ENCODE measurements at places on chromosomes 12 and 14.

DNA sequence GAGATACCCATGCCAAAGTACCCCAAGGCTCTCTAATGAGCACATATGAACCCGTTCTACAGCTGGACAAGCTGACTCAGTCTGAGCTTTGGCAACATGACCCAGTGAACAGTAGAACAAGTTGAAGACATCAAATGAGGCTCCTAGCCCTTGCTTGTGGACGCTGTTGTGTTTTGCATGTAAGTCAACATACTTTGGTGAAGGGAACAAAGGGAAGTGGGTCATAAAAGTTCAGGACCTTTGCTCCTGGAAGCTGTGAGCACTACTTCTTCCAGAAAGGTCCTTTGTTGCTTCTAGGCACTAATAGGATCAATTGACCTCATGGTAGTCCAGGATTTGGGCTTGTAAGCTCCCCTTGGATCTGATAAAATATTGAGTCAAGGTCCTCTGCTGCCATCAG, 613.5 kb upstream of the TBX3 start:
- DNase-seq, result no peak

GRCh38 chr12:13074396-13075117, 28.9 kb downstream of the GSG1 start:
- DNase-seq, result no peak

- DNase-seq, result peak; percentile 13
These were observed 82.2 kb downstream of the ADCK1 start for GRCh38 chr14:77882098-77882497.

DNA sequence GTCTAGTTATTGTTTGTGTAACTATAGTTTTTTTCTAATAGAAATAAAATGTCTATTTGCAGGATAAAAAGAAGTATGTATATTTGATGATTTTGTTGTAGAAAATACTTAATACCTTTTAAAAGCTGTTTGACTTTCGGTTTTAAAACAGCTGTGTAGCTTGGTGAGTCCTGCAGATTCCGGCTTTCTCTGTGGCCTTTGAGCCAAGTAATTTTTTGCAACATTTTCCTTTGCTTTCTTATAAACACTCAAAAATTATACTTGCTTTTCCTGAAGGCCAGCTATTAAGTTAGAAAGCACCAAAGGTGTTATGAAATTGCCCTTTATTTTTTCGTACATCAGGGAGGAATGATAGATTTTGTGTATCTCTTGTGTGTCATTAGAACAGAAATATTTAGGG, 63.6 kb downstream of the CRADD start:
- no peak for DNase-seq

- no peak for DNase-seq
These were observed 166.3 kb downstream of the PHLDA1 start for GRCh38 chr12:75865315-75865714.

DNA sequence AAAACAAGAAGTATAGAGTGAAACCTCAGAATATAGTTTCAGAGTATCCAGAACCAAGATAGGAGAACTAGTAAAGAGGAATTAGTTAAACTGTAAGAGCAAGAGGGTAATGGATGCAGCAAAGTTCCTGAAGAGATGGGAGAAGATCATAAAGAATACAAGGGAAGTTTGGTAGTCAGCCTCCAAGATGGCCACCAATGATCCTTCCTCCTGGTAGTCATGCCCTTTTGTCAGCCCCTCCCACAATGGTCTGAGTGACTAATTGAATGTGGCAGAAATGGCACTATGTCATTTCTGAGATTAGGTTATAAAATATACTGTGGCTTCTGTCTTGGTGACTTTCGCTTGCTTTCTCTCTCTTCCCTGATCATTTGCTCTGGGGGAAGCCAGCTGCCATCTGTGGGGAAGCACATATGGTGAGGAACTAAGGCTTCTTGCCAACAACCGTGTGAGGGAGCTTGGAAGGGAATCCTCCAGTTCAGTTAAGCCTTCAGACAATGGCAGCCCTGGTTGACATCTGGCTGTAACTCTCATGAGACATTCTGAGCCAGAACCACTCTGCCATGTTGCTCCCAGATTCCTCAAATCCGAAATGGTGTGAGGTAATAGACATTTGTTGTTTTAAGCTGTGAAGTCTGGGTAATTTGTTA, 55.3 kb upstream of the AMN1 start:
- DNase-seq, result no peak

DNA sequence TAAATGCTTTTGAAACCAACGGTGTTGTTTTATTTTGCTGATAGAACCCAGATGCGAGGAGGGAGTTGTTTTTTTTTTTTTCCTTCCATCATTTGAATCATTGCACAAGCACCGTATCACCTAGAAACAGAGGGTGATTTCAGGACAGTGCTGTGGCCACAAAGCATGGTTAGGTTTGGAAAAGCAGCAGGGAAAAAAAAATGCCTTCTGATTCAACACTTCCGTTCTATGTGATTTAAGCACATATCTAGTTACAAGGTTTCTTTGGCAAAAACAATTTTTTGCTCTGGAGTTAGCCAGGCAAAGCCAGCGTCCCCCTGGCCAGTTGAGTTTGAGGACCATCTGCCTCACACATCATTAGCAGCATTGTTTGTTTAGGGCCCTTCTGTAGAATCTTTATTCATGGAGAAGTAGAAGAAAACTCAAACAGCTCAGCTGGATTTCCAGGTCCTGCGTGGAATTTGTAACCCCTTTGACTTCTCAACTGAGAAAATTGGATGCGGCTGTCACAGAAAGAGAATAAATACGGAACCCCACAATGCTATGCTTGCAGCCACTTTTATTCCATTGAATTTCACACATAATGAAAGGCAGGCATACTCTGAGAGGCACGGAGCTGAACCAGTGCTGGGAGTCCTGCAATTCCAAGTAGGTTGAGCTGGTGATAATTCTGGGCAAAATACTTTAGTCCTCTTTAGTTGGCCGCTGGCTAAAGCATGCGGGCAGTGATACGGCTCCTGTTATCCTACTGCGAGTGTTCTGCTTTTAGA, 17.0 kb upstream of the WNT5B start:
- no peak for DNase-seq

GRCh38 chr14:64193821-64194220, 100.3 kb downstream of the ESR2 start:
- DNase-seq, result no peak

DNA sequence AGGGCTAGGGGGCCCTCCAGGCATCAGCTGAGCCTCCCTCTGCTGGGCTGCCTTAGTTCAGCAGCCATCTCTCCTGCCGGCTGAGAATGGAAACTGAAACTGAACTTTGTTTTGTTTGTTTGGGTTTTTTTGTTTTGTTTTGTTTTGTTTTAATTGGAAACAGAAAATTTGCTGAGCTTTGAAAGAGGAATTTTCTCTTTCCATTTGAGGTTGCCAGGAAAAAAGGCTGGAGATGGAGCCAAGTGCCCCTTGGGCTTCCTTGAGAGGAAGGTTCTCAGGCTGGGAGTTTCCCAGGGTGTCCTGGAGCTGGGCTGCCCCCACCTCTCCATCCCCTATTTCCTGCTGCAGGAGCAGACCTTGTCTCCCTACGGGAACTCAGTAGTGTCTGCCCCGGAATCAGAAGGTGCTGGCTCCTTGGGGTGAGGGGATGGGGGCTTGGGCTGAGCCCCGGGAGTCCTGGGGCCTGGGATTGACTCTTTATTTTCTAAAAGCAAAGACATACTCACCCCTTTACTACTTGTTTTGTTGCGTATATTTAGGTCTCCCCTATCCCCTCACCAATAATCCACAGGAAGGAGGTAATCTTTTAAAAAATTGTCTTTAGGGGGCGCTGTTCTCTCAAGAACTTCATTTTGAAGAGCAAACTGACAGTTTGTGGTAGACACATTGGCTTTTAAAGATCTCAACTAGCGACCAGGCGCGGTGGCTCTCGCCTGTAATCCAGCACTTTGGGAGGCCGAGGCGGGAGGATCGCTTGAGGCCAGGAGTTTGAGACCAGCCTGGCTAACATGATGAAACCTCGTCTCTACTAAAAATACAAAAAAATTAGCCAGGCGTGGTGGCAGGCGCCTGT, 21.3 kb upstream of the OASL start:
- DNase-seq, result peak; percentile 49

GRCh38 chr14:55731881-55732498, 152.0 kb downstream of the KTN1 start:
- no peak for DNase-seq

- no peak for DNase-seq
These were observed 15.2 kb upstream of the TUBA1B start for GRCh38 chr12:49146406-49146805.

DNA sequence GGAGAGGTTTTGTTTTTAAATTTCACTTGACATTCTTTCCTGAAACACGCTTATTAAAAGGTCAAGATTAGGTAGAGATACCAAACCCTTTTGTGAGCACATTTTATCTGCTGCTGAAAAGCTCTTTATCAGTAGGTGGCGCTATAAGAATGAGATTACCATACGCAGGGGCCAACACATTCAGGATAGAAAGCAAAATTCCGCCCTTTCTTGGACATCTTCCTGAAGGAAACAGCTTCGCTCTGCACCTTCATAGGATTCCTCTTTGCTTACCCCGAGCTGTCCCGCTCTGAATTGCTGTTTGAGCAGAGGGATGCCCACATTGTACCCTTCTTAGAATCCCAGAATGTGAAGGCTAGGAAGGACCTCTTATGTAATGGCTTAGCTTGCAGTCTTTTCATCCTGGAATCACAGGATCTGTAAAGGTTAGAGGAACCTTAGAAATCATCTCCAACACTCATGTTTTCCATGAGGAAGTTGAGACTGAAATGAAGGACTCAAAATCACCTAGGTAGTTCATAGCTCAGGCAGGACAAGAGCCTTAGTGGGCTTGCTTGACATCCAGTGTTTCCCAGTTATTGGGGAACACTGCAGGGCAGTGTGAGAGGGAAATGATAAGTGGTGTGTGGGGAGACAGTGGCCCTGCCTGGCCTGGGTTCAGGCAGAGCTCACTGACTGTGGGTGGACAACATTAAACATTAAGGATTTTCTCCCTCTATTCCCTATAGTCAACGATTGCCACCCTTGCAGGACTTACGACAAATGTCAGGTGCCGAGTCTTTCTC, 38.7 kb upstream of the CRY1 start:
- DNase-seq, result peak; percentile 69

GRCh38 chr12:11174022-11174421, 3.0 kb downstream of the SMIM10L1 start:
- no peak for DNase-seq

DNA sequence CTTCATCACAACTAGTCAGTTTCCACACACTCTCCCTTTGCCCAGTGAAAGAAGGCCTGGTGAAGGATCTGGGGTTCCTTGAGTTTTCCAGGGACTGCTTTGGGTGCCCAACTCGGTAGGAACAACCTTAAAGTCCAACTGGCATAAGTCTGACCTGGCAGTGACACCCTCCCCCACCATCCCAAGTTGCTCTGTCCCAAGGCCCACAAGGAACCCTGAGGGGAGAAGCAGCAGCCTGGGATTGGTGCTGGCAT, 1.6 kb downstream of the KMT2D start:
- DNase-seq, result no peak

DNA sequence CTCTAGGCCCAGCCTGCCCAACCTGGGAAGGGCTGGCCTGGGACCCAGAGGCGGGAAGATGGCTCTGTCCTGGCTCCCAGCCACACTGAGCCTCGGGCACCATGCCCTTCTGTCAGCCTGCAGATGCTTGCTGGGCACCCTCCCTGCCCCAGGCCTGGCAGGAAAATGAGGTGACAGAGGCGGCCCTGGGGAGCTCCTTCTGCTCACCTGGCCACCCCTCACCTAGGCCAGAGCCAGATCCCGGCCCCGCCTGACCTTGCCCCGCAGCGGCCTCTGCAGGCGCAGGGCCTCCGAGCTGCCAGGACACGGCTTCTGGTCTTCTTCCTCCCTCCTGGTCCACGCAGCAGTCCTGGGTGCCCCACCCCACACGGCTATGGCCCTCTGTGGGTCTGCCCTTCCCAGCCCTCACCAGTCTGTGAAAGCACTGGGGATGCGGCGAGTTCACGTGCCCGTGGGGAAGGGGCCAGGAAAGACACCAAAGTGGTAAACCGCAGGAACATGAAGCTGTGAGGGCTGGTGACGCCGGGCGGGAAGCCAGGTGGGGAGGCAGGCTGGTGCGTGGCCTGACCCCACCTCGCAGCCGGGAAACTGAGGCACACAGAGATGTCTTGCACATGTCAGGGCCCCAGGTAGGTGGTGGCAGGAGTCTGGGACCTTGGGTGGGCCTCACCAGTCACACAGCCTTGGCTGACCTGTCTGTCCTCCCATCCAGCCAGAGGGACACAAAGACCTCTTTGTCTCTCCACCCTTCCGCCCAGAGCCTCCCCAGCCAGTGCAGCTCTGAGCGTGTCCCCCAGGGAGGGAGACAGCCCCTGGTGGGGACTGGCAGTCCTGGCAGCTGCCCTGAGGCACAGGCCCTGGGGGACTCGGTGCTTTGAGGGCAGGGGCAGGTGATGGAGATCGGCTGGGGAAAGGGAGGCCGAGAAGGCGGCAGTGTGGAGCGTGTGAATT, 12.8 kb downstream of the BAG5 start:
- DNase-seq, result no peak

- DNase-seq, result no peak
These were observed 18.9 kb upstream of the CEBPE start for GRCh38 chr14:23137813-23138535.

DNA sequence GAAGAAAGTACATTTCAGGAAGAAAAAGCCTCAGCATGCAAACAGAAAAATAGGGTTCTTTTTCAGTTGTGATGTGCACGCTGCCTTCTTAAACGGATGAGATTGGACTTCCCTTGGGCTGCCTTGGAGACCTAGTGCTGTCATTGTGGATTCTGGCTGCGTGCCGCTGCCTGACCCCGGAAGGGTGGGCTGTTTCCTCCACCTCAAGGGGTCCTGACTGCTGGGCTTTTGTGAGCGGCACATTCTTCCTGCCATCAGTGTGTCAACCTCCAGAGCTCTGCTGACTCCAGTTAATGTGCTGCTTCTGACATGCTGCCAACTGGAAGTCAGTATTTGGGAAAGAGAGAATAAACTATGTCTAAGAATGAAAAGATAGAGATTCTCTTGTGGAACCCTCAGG, 25.1 kb downstream of the CCNK start:
- no peak for DNase-seq

DNA sequence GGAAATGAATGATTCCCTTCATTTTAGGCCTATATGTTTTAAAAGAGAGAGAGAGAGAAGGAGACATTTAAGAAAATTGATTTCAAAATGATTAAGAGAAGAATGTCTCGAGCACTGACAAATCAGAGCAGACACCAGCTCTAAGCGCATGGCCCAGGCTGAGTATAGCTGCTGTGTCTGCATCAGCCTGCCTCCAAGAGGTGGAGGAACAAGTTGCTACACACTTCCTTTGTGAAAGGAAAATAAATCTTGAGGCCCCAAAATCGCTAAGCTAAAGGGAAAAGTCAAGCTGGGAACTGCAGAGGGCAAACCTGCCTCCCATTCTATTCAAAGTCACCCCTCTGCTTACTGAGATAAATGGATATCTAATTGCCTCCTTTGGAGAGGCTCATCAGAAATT, 728.7 kb upstream of the TMEM132C start:
- no peak for DNase-seq

GRCh38 chr14:93691042-93691780, 97.1 kb downstream of the PRIMA1 start:
- DNase-seq, result no peak

GRCh38 chr12:122089077-122089476, 10.5 kb downstream of the MLXIP start:
- DNase-seq, result no peak

- DNase-seq, result no peak
These were observed 8.0 kb downstream of the CNOT2 start for GRCh38 chr12:70251226-70251625.

- DNase-seq, result no peak
These were observed 132.9 kb upstream of the SSTR1 start for GRCh38 chr14:38074754-38075153.
